ENCODE measurements at places on chromosomes 12 and 14. TPM values are rescaled to one million over a fixed set of nuclear protein-coding genes. Genes with fewer than 3 reads are reported as not detected.

The FAM181A gene
- total RNA-seq: 0.99 TPM

The KCNJ8 gene
- total RNA-seq: 0.14 TPM

The ASIC1 gene
- total RNA-seq: 5.9 TPM

The SDS gene
- not detected for total RNA-seq

The AVPR1A gene
- total RNA-seq: not detected

The RND1 gene
- total RNA-seq: 0.46 TPM
